ENCODE measurements at places on chromosomes 12 and 14.

- no peak for DNase-seq
Observed at GRCh38 chr12:124770728-124771127, 92.9 kb downstream of the SCARB1 start.

GRCh38 chr12:2266666-2267620, 214.2 kb downstream of the CACNA1C start:
- DNase-seq = no peak

- DNase-seq = no peak
Observed at GRCh38 chr12:42804928-42805327, 215.4 kb upstream of the PRICKLE1 start.

DNA sequence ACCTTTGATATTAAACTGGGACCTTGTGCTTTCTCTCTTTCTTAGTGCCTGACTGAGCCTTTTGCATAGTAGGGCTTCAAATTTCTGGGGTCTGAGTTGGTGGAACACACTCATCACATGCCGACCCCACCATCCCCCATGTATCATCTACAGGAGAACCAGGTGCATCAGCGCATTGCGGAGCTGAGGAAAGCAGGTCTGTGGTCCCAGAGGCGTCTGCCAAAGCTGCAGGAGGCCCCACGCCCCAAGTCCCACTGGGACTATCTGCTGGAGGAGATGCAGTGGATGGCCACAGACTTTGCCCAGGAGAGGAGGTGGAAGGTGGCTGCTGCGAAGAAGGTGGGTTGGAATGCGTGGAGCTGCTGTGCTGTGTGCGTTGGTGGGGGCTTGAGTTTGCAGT, 37.8 kb downstream of the EP400 start:
- DNase-seq = no peak

DNA sequence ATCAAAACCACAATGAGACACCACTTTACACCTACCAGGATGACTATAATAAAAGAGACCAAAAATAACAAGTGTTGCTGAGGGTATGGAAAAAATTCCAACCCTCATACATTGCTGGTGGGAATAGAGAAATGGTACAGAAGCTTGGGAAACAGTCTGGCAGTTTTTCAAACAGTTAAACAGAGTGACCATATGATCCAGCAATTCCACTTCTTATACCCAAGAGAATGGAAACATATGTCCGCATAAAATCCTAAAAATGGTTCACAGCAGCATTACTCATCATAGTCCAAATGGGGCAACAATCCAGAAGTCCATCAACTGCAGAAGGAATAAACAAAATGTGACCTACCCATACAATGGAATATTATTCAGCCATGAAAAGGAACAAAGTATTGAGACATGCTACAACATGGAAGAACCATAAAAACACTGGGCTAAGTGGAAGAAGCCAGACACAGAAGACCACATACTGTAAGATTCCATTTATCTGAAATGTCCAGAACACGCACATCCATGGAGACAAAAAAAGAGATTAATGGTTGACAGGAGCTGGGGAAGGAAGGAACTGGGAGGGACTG, 44.5 kb downstream of the CHGA start:
- no peak for DNase-seq

- DNase-seq = no peak
Observed at GRCh38 chr14:104020471-104020870, 65.0 kb upstream of the ASPG start.

GRCh38 chr14:41349289-41349910, 257.3 kb upstream of the LRFN5 start:
- DNase-seq = no peak

GRCh38 chr12:132444957-132445883, 44.7 kb upstream of the FBRSL1 start:
- peak; percentile 84 for DNase-seq

DNA sequence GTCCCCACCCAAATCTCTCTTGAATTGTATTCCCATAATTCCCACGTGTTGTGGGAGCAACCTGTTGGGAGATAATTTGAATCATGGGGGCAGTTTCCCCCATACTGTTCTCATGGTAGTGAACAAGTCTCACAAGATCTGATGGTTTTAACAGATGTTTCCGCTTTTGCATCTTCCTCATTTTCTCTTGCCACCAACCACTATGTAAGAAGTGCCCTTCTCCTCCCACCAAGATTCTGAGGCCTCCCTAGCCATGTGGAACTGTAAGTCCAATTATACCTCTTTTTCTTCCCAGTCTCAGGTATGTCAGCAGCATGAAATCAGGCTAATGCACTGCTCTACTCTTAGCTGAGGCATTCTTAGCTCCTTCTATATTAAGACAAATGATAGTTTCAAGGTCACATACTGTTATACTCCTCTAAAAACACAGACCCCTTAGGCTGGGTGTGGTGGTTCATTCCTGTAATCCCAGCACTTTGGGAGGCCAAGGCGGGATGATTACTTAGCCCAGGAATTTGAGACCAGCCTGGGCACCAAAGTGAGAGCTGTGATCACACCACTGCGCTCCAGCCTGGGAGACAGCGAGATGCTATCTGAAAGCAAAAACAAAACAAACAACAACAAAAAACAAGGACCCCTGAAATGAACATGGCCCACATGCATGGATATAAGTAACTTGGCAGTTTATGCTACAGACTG, 3.6 kb downstream of the SCAF11 start:
- no peak for DNase-seq

GRCh38 chr12:26277506-26278246, 82.3 kb downstream of the SSPN start:
- DNase-seq = no peak

- no peak for DNase-seq
Observed at GRCh38 chr14:55777877-55778276, 197.9 kb downstream of the KTN1 start.

GRCh38 chr12:31687101-31687527, 27.6 kb downstream of the ETFBKMT start:
- DNase-seq = no peak

DNA sequence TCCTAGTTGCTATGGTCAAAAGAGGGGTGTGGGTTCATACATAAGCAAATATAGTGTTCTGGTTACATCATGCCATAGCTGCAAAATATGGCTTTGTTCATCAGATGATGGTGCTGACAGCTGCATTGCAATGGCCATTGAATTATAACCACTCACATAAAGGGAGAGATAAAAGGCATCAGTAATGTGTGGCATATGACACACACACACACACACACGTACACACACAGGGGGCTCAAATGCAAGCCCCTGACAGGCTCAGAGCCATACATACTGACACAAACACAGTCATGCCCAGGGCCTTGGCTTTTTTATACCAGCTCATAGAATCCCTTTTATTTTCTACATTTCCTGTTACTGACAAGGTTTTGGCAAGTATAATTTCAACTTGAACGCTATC, 698.9 kb downstream of the BCL11B start:
- no peak for DNase-seq

DNA sequence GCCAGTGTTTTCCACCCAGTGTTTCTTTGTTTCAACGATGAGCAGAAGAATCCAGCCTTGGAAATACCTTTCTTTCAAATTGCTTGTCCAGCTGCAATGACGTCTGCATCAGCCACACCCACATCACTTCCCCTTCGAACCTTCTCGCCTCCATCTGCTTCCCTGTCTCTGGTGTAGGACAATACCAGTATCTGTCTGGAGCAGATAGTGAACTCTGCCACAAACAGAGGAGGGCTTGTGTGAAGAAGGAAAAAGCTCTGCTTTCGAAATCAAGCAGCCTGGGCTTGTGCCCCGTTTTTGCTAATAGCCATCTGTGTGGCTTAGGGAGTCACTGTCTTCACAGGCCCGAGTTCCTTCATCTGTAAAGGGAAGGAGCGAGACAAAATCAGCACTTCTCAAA, 415.4 kb downstream of the ZFP36L1 start:
- no peak for DNase-seq

GRCh38 chr14:100033347-100034075, 31.7 kb upstream of the EVL start:
- DNase-seq = no peak

- DNase-seq = no peak
Observed at GRCh38 chr12:7361265-7361664, 57.4 kb downstream of the ACSM4 start.

GRCh38 chr14:24277606-24278321, 6.4 kb upstream of the RABGGTA start:
- peak; percentile 12 for DNase-seq

- no peak for DNase-seq
Observed at GRCh38 chr14:96069421-96069820, 30.3 kb downstream of the C14orf132 start.

- DNase-seq = no peak
Observed at GRCh38 chr12:60308366-60308991, 712.6 kb downstream of the SLC16A7 start.

GRCh38 chr12:113506867-113507266, 35.2 kb upstream of the LHX5 start:
- no peak for DNase-seq

- DNase-seq = no peak
Observed at GRCh38 chr12:127273626-127274025, 993.3 kb upstream of the TMEM132C start.

DNA sequence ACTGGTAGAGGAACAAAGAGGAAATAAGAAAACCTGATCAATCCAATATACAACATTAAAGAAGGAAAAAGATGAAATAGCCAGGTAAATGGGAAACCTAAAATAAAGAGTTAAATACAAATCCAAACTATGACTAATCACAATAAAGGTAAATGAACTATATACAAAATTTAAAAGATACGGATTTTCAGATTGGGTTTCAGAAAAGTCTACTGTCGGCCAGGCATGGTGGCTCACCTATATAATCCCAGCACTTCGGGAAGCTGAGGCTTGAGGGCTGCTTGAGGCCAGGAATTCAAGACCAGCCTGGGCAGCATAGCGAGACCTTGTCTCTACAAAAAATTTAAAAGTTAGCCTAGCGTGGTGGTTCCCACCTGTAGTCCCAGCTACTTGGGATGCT, 39.9 kb upstream of the CHGA start:
- DNase-seq = no peak

- DNase-seq = no peak
Observed at GRCh38 chr14:79137045-79137430, 966.9 kb downstream of the NRXN3 start.

GRCh38 chr14:75835156-75835725, 146.6 kb downstream of the TGFB3 start:
- no peak for DNase-seq

GRCh38 chr14:27236601-27237000, 638.8 kb upstream of the NOVA1 start:
- no peak for DNase-seq

DNA sequence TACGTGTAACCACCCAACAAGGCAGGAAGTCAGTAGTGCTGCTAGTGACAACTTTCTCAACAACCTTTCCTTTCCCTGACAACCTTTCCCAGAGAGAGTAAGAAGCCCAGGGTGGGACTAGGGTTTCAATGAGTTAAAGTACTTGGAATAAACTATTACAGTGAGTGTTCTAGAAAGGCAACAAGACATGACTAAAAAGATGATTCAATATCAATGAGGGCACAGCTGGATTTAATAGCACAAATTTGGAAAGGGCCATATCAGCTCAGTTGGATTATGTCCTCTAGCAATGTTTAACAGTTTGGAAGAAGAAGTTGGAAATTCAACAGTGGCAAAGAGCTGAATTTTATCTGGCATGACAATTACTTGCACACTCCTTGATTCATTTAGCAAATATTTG, 90.4 kb upstream of the GRIN2B start:
- DNase-seq = no peak

GRCh38 chr14:101230851-101231550, 327.5 kb upstream of the RTL1 start:
- DNase-seq = no peak

GRCh38 chr14:103142026-103142425, 18.8 kb downstream of the TNFAIP2 start:
- DNase-seq = no peak

DNA sequence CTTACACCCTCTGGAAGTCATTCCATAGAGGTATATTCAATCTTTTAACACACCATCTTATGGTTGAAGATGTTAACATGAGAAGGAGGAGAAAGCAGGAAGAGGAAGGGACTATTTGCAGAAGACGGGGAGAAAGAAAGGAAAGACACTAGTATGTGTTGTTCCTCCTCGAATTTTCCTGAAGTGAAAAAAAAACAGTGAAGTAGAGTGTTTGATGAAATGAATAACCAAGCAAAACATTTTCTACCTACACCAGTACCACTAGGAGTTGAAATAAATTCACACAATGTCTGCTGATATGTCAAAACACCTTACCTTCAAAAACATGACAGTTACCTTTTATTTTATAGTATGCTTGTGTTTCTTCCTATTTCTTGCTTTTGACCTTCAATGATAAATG, 1.4 kb upstream of the CNOT2 start:
- no peak for DNase-seq

- no peak for DNase-seq
Observed at GRCh38 chr14:68333262-68333661, 459.6 kb downstream of the ZFP36L1 start.

- DNase-seq = no peak
Observed at GRCh38 chr12:47938093-47938492, 25.3 kb upstream of the TMEM106C start.

GRCh38 chr12:109056891-109057290, 4.5 kb downstream of the USP30 start:
- no peak for DNase-seq

- no peak for DNase-seq
Observed at GRCh38 chr14:85852906-85853305, 323.0 kb downstream of the FLRT2 start.

GRCh38 chr14:30291216-30291615, 267.7 kb upstream of the G2E3 start:
- DNase-seq = no peak

DNA sequence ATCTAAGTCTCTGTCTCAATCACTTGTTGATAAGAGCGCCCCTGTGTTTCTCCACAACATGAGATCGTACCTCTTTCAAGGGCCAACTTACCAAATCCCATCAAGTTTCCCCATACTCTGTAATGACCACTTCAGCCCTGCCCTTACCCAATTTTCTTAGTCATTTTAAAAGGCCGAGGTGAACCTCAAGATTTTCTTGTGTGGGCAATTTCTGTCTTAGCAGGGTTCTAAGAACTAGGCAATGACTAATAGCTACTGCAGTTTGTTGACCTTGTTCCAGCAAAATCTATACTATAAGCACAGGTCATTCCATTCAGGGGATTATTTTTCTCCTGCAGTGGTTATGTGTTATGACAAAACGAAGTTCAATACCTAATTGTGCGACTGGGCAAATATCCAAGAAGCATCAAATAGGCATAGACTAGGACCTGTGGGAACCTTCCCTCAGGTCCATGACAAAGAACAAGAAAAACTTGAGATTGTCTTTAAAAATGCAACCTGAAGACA, 359.8 kb downstream of the PCNX1 start:
- DNase-seq = peak; percentile 11

GRCh38 chr12:54038871-54039414, 6.1 kb downstream of the HOXC5 start:
- no peak for DNase-seq
